Progenitor cell of endocrine pancreas (in vitro differentiated cells): ENCODE measurements at places on chromosomes 5 and 9. TPM values are rescaled to one million over a fixed set of nuclear protein-coding genes. Genes with fewer than 3 reads are reported as not detected.

DNA sequence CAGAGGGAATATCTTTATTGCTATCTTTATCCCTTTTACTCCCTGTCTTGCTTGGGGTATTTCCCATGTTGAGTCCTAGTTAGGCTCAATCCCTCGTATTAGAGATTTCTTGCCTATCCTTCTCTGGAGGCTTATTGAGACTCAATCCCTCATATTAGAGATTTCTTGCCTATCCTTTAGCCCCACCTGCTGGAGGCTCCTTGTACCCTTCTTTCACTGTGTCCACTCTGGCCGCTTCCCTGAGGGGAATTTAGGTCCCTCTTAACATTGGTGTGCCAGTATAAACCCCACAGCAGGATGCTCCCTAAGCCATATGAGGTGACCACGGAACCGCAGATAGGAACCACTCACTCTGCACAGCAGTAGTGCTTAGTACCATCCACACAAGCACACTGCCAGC lies 110.7 kb upstream of the MAMDC2 start:
- DNase-seq: no peak

DNA sequence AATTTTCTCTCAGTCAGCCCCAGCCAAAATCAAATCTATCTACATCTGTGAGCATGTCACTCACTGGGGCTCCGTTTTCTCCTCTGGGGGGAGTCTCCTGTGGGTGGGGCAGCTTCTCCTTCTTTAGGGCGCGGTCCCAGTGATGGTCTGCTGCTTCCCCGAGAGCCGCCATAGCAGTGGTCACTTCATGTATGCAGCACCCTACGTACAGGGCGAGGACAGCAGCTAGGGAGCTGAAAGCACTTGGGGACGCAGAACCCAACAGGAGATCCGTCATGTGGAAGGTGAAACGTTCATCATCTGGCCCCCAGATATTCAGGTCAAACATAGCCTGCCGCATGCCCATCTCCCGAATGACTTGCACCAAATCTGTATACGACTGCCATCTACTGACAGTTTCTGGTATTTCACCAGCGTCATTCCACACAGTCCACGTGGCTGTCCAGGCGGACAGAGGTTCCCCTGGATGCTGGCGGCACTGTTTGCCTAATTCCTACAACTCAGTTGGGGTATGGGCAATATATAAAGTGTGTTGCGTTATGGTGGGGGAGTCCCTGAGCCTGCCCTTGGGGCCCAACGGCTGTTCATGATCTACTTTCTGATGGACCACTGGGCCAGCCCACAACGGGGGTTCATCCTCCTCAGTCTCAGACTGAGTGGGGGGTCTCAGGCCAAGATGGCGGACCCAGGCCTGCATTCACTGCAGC lies 795.0 kb downstream of the EFNA5 start:
- DNase-seq: no peak

GRCh38 chr9:16184964-16185646 lies 632.3 kb downstream of the CCDC171 start:
- no peak for DNase-seq

DNA sequence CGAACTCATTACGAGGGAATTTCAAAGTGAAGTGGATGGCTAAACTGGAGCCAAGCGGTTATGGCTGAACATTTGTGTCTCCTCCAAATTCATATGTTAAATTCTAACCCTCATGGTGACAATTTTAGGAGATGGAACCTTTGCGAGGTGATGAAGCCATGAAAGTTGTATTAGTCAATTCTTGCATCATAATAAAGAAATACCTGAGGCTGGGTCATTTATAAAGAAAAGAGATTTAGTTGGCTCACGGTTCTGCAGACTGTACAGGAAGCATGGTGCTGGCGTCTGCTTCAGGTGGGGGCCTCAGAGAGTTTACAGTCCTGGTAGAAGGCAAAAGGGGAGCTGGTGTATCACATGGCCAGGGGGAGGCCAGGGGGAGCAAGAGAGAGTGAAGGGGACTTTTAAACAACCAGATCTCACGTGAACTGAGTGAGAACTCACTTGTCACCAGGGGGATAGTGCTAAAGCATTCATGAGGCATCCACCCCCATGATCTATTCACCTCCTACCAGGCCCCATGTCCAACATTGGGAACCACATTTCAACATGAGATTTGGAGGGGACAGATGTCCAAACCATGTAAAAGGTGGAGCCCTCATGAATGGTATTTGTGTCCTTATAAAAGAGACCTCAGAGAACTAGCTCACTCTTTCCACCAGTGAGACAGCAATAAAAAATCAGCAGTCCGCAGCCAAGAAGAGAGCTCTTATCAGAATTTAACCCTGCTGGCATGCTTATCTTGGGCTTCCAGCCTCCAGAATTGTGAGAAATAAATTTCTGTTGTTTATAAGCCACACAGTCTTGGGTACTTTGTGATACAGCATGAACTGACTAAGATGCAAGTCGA lies 143.4 kb downstream of the MTRR start:
- DNase-seq: no peak

GRCh38 chr9:123389070-123389469 lies 33.1 kb downstream of the CRB2 start:
- no peak for DNase-seq

DNA sequence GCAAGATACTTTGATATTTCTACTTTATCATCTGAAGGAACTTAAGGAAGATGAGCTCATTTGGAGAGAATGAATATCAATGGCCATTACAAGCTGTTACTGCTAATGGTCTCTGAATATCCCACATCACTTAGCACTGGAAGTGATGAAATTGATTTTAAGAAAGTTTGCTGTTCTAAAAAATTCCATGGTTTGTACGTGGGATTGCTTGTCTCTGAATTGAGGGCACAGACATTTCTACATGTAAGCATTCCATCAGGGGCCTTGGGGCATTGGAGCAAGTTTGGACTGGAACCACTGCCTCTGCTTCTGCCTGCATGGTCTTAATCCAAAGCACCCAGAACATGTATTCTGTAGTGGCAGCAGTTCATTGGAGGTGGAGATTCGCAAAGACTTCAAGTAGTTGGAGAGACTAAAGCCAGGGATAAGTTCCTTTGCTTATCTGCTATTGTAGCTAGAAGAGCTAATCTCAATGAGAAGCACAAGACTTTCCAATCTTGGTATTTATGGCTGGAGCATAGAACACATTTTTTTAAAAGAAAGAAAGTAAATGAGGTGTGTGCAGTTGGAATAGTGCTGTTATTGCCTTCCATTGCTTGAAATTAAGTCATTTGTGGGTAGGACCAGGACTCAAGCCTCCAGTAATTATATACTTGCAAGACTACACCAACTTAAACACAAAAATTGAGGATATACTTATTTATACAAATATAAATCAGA lies 424.2 kb downstream of the SPATA31D1 start:
- no peak for DNase-seq

DNA sequence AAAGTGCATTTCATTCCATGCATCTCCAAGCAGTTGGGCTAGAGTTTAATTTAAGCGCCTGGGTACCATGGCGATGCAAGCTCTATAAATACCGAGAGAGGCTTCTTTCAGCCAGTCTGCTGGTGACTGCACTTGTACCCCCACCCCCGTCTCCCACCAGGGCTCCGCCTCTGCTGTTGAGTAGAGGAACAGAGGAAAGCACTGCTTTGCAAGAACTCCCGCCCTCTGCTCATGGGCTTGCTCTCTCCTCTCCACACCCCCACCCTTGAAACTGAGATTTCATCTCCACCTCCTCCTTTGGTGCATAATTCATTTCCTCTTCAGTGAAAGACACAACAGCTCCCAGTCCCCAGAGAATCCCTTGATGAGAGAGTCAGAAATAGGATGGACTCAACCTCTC lies 5.1 kb upstream of the WWC1 start:
- no peak for DNase-seq

- no peak for DNase-seq
These were observed 1863.4 kb downstream of the EFNA5 start for GRCh38 chr5:105807290-105807689.

DNA sequence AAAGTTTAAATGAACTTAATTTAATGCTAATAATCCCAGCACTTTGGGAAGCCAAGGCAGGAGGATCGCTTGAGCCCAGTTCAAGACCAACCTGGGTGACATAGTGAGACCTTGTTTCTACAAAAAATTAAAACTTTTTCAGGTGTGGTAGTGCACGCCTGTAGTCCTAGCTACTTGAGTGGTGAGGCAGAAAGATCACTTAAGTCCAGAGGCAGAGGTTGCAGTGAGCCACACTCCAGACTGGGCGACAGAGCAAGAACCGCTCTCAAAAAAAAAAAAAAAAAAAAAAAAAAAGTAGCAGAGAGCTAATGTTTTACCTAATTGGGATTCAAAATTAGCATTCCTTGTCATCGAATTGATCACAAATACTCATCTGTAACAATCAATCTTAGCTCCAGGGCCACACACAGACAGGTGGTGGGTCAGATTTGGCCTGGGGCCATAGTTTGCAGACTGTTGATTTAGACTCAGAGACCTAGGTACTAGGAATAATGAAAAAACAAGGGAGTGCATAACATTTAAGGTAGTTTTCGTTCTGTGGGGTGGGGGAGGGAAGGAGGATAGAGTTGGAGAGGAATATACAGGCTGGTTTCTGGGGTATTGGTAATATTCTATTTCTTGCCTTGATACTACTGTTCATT lies 21.4 kb downstream of the HSDL2 start:
- DNase-seq: no peak

DNA sequence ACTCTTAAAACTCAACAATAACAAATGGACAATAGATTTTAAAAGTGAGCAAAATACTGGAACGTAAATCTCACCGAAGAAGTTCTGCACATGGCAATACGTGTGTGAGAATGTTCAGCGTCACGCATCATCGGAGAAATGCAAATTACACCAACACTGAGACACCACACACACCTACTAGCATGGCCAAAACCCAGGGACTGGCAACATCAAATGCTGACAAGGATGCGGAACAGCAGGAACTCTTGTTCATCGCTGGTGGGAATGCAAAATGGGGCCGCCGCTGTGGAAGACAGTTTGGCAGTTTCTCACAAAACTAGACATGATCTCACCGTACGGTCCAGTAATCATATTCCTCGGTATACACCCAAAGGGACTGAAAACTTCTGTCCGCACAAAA lies 21.6 kb upstream of the CLPTM1L start:
- DNase-seq: no peak

DNA sequence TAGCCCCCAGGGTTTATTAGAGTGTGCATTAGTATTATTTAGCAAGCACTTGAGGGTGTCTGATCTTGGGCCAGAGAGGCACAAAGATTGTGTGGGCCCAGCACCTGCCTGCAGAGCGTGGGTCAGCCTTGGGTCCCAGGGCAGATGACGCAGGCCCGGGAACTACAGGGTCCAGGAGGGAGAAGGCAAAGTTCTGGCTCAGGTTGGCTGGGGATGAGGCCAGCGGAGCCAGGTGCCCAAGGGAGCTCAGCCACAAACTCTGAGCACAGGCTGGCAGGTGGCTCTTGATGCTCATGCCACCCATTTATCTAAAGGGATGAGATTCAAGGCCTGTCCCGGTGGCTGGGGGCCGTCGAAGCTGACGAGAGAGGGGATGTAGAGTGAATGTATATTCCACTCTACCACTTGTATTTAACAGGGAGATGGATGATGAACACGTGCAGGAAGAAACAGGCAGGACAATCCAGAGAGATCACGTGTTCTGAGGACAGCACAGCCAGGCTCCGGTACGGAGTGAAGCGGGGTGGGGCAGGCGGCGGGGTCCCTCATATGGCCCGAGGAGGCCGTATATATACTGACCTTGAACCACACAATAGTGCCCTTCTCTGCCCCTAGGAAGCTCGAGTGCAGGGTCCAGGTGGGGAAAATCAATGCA lies 818 bp upstream of the OBP2A start:
- DNase-seq: no peak

DNA sequence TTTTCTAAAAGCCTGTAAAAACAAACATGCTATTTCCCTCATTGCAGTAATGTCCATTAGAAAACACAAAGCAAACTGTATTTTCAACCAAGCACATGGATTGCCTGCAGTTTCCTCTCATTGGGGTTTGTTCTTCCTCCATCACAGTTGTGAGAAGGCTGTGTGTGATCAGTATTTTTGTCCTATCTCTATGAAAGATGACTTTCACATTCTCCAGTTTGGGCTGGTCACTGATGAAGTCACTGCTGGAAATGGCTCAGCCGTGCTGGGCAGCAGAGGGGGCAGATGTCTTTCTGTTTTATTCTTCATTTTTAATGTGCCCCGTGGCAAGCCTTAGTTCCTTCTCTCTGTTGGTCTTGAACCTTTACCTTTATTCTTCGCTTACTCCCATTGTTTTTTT lies 288.9 kb upstream of the MPDZ start:
- DNase-seq: no peak

DNA sequence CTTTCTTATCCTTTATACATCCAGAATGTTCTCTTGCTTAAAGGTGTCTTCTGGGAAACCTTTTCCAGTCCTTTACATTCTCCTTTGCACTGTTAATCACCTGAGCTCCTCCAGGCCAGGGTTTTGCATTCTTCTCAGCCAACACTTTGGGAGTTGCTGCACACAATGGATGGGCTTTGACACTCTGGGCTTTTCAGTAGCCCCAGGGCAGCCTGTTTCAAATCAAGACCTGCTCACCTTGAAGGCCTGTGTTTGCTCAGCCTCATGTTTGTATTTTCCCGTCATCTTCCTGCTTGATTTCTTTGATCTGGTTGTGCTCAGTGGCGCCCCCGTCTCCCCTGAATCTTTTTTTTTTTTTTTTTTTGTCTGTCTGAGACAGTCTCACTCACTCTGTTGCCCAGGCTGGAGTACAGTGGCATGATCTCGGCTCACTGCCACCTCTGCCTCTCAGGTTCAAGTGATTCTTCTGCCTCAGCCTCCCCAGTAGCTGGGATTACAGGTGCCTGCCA lies 41.0 kb downstream of the DMRT1 start:
- no peak for DNase-seq

GRCh38 chr9:93958121-93958818 lies 3.1 kb upstream of the BARX1 start:
- no peak for DNase-seq

GRCh38 chr9:28598408-28598807 lies 1025.1 kb upstream of the C9orf72 start:
- DNase-seq: no peak

DNA sequence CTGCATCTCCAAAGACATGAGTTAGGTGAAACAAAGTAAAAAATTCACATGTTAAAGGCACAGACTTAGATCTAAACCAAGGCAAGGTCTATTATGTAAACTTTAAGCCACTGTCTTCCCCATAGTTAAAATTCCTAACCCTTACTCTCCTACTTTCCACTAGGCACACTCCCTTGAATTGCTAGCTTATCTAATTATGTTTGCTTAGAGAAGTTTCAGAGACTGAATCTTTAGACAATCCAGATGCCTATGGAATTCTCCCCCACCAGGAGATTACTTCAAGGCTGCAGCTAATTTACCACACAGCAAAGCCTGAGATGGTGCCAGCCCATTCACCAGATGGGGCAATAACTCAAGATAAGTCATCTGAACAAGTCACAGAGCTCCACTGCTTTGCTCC lies 803.1 kb upstream of the COX7C start:
- no peak for DNase-seq

GARIN3 gene
- not detected in 2 replicates for total RNA-seq

CDC42SE2 gene
- total RNA-seq: 29.3 and 32.0 TPM in 2 replicates

SH3PXD2B gene
- total RNA-seq: 72.4 and 79.8 TPM in 2 replicates

VLDLR gene
- 8.1 and 9.9 TPM in 2 replicates for total RNA-seq

CKMT2 gene
- total RNA-seq: 1.7 and 3.7 TPM in 2 replicates

RAI14 gene
- 116 and 121 TPM in 2 replicates for total RNA-seq
